ENCODE measurements at places on chromosomes 2 and 18. TPM values are rescaled to one million over a fixed set of nuclear protein-coding genes. Genes with fewer than 3 reads are reported as not detected.

Gene CRACDL
- polyA plus RNA-seq, result 2.0 TPM

Gene TSGA10
- 2.7 TPM for polyA plus RNA-seq

Gene CXCR1
- not detected for polyA plus RNA-seq

Gene ADD2
- polyA plus RNA-seq, result 3.0 TPM

Gene STARD6
- polyA plus RNA-seq, result not detected

Gene RMDN2
- polyA plus RNA-seq, result 4.1 TPM

Gene RGPD3
- polyA plus RNA-seq, result 0.22 TPM

Gene HAAO
- polyA plus RNA-seq, result 25.6 TPM

Gene SERPINB5
- 0.56 TPM for polyA plus RNA-seq

Gene SP140
- 0.85 TPM for polyA plus RNA-seq

Gene ZNF521
- polyA plus RNA-seq, result 50.6 TPM

Gene CNDP1
- 0.31 TPM for polyA plus RNA-seq

Gene GPR45
- polyA plus RNA-seq, result not detected

Gene PSMD1
- 69.0 TPM for polyA plus RNA-seq

Gene KYNU
- 0.76 TPM for polyA plus RNA-seq

Gene RTP5
- not detected for polyA plus RNA-seq

GRCh38 chr2:21282515-21282898, 158.7 kb downstream of the TDRD15 start:
- DNase-seq, result no peak

- DNase-seq, result no peak
Observed at GRCh38 chr2:200796561-200796960, 15.1 kb upstream of the BZW1 start.

- DNase-seq, result no peak
Observed at GRCh38 chr2:68292108-68292710, 27.5 kb downstream of the CNRIP1 start.

DNA sequence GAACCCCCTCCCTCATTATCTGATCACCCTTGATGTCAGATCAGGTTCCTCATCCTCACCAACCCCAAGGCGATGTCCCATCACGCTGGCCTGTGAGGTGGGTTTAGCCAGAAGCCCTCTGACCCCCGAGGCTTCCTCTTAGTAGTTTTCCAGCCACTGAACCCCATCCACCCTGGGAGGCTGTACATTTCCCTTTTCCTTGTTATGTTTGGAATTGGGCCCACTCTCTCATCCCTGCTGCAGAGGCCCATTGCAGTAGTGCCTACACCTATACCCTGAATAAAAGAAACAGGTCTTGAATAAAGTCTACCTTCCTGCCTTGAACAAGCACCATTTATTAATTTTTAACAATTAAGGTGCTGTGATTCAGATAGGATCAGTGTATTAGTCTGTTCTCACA, 80.1 kb downstream of the NCAPH start:
- DNase-seq, result no peak

- DNase-seq, result no peak
Observed at GRCh38 chr2:149656996-149657395, 69.4 kb upstream of the MMADHC start.

- DNase-seq, result no peak
Observed at GRCh38 chr2:219250049-219250781, 2.8 kb upstream of the TUBA4B start.

DNA sequence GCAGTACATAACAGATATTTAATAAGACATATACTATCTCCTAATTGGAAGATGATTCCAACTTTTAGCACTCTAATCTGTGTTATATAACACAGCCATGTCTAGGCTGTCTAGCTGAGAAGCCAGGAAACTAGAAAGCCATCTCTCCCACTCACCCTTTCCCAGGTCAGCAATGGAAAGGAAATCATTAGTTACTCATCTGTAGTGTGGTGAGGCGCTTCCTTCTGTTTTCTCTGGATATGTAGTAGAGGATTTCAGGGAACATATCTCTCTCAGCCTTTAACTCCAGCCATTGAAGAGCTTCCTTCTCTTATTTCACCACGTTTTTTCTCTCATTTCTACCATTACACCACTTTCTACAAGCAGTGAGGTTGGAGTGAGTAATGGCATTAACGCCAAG, 19.4 kb downstream of the RBBP8 start:
- no peak for DNase-seq

- no peak for DNase-seq
Observed at GRCh38 chr2:167787562-167787961, 459.8 kb downstream of the STK39 start.

DNA sequence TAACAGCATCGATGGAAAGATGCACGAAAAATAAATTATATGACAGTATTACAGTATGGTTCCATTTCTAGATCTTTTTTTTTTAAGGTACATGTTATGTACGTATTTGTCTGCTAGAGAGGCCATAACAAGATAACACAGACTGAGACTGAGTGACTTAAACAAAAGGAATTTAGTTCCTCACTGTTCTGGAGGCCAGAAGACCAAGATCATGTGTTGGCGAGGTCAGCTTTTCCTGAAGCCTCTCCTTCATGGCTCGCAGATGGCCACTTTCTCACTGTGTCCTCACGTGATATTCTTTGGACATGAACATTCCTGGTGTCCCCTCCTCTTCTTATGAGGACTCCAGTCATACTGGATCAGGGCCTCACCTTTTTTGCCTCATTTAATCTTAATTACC, 177.4 kb downstream of the CAPN13 start:
- DNase-seq, result no peak

- peak; percentile 5 for DNase-seq
Observed at GRCh38 chr18:66560094-66560493, 43.8 kb downstream of the CDH19 start.

DNA sequence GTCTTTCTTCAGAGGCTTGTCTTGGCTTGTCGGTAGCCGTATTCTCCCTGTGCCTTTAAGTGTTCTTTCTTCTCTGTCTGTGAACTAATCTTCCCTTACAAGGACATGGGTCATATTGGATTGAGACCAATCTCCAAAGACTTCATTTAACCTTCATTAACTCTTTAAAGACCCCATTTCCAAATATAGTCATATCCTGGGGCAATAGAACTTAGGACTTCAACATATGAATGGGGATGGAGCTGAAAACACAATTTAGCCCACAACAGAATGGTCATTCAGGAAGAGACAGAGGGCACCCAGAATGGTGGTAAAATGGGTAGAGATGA, 82.1 kb upstream of the TANK start:
- no peak for DNase-seq

- no peak for DNase-seq
Observed at GRCh38 chr2:104977958-104978357, 59.9 kb upstream of the MRPS9 start.

- no peak for DNase-seq
Observed at GRCh38 chr2:37642907-37643729, 28.3 kb downstream of the CDC42EP3 start.

DNA sequence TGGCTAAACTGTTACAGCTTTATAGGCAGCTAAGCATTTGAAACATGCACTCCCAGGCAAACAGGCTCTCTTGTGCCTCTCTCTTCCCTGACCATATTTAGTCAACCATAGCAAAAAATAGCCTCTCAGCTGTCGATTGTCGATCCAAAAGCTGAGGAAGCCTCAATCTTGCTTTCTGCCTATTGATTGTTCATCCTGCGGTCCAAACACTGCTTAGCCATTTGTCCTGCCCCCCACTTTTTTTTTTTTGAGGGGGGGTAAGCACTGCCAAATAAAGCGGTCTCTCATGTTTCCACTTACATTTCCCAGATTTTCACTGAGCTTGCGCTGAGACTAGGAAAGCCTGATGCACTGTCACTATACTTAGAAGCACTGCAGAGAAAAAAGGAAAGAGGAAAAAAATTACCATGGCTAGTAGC, 90.8 kb downstream of the MIB1 start:
- peak; percentile 51 for DNase-seq

DNA sequence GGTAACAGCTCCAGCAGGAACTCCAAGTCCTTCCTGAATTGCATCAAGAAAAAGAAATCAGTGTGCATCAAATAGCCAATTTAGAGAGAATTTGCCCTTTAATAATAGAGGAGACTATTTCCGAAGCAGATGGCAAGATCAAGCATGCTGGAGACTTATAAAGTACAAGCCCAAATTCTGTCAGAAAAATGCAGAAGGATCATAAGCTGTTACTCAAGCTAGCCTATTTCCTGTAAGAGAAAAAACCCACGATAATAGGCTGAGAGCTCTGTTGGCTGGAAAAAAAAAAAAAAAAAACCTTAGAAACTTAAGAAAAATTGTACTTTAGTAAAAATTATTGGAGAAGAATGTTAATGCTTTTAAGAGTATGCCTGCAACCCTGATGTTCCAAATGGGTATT, 24.4 kb upstream of the ITM2C start:
- no peak for DNase-seq

- DNase-seq, result no peak
Observed at GRCh38 chr2:150544731-150545130, 57.3 kb upstream of the RND3 start.

GRCh38 chr2:190847504-190848081, 33.0 kb upstream of the GLS start:
- DNase-seq, result no peak

DNA sequence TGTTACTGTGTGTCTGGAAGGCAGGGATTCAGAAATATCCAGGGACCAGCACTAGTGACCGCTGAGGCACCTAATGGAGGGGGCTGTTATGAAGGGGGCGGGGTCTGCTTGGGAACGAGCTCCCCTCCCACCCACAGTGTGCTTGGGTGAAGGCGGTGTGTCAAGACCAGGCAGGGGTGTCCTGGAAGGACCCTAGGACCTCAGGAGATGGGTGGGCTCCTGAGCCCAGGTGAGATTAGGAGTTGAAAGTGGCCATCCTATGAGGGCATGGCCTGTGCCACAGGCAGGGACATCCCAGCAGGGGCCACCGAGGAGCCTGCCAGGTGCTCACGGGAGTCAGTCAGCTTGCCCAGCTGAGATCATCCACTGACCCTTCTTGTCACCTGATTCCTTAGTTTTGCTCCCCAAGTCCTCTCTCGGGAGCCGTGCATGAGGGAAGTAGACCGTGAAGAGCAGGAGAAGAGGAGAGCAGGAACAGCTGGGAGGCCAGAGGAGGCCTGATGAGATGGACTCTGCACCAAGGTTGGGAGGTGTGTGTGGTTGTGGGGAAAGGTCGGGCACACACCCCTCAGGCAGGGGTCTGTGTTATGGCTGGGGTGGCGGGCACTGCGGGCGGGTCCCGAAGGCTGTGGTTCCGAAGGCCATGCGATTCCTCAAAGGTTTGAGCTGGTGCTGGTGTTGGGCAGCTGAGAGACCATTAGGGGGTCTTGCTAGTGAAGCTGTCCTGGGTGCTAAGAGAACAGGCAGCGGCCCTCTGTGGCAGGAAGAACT, 180.9 kb upstream of the HS6ST1 start:
- DNase-seq, result no peak

DNA sequence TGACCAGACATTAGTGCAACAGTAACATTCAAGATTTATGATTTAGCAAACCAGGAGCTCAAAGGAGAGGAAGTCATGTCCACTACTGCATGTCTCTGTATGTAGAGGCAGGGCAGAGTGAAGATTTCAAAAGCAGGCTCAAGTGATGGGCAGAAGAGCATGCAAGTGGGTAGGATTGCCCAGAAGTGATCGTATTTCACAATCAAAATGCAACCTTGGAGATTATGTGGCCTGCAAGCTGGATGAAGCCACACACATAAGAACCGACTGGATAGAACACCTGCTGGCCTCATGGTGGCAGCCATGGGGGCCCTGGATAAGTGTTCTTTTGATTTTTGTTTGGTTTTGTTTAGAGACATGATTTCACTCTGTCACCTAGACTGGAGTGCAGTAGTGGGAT, 286.8 kb upstream of the RAB12 start:
- no peak for DNase-seq

GRCh38 chr18:46481048-46481846, 175.8 kb downstream of the LOXHD1 start:
- peak; percentile 59 for DNase-seq

GRCh38 chr2:218229851-218230250, 12.9 kb downstream of the ARPC2 start:
- DNase-seq, result no peak

DNA sequence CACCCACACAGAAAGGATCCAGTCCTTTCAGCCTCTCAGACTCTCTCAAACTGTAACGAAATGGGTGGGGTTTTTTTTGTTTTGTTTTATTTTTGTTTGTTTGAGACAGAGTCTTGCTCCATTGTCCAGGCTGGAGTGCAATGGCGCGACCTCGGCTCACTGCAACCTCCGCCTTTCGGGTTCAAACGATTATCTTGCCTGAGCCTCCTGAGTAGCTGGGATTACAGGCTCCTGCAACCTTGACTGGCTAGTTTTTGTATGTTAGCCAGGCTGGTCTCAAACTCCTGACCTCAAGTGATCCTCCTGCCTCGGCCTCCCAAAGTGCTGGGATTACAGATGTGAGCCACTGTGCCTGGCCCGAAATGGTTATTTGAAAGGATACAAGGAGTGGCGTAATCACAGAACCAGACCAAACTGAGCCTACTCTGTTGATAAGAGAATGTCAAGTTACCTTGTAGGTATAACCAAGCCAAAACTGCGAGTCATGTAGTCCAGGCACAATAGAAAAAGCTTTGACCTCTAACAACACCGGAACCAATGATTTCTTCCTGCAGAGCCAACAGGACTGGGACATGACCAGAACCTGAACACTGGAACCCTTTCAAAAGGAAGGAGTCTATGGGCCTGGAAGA, 72.5 kb downstream of the NCAPH start:
- DNase-seq, result no peak

- DNase-seq, result no peak
Observed at GRCh38 chr2:110858993-110859701, 126.8 kb downstream of the ACOXL start.

GRCh38 chr2:29000481-29000880, 19.4 kb downstream of the TOGARAM2 start:
- no peak for DNase-seq

DNA sequence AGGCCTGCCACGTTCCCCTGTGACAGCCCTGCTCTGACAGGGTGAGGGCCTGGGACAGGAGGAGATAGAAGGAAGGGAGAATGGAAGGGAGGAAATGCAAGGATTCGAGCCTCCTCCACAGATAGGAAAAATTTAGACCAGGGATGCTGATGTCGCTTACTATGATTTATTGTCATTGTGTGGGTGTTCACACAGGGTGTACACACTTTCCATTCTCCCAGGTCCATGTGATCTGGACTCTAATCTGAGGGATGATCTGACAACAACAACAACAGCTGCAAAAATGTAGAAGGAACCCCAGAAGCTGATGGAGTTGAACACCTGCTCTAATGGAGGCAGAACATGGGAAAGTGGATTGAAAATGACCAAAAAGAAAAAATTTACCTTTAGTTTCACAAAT, 231.7 kb upstream of the TNP1 start:
- no peak for DNase-seq

DNA sequence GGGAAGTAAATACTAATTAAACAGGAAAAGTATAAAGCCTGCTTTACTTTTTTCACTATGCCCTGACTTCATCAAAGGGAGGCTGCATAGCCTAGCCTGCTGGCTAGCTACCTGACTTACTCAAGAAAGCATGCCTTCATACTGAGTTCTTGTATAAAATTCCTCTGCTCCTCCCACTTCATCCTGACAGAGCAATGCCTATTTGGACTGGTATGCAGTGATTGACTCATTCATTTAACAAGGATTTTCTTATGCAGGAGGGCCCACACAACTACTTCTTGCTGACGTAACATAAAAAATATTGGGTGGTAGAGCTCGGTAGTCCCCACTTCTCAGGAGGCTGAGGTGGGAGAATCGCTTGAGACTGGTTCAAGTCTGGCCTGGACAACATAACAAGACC, 70.5 kb downstream of the PRPF40A start:
- no peak for DNase-seq

GRCh38 chr2:206275312-206276055, 1.0 kb downstream of the ZDBF2 start:
- peak; percentile 40 for DNase-seq

GRCh38 chr2:121663434-121663833, 14.2 kb upstream of the CLASP1 start:
- DNase-seq, result no peak
